AG20443 (cell line): ENCODE measurements at places on chromosomes 2 and 18.

GRCh38 chr2:30110773-30111172 is 36.0 kb upstream of the YPEL5 start:
- DNase-seq, result no peak

- DNase-seq, result no peak
These were observed 24.1 kb downstream of the FAM228B start for GRCh38 chr2:24147364-24147763.

DNA sequence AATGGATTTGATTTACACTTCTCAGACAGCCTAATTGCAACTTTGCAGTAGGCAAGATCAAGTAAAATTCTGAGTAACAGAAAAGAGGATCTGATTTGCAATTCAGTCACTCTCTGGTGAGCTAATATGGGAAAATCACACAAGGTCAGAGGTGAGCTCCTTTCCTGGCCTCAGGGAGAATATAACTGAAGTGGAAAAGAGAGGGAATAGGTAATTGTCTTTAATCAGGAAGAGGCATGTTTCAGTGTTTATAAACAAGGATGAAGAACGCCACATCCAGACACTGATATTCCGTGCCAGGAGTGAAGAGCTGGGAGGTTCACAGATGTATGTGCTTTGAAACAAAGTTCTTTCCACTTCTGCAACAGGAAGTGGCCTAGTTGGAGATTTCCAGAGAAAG is 127.1 kb downstream of the ETAA1 start:
- no peak for DNase-seq

GRCh38 chr2:144489315-144489916 is 30.5 kb downstream of the ZEB2 start:
- no peak for DNase-seq

DNA sequence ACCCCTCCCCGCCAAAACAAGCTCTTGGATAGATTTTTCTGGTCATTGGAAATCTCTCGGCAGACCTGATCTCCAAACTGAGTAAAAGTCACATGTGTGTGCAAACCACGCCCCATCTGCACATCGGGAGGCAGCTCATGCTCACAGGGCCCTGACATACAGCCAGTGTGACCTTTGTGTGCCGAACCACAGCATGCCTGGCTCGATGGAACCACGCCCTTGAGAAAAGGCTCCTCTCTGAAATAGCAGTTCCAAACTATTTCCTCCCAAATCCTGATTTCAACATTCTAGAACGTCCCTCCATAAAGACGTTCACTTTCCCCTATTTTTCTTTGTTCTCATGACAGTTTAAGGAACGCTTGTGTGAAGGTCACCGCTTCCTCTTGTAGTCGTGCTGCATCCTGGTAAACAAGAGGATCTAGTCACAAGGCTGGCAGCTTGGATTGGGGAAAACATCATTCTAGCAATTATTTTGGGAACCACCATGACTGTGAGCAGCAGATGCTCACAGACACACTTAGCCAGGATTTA is 59.3 kb upstream of the MAP4K4 start:
- DNase-seq, result no peak

- DNase-seq, result no peak
These were observed 10.7 kb upstream of the CD226 start for GRCh38 chr18:69958422-69958821.

GRCh38 chr2:238203973-238204683 is 633 bp upstream of the ILKAP start:
- DNase-seq, result no peak

GRCh38 chr2:198316852-198317396 is 512.5 kb downstream of the PLCL1 start:
- DNase-seq, result no peak

- DNase-seq, result no peak
These were observed 896.7 kb upstream of the ZEB2 start for GRCh38 chr2:145416640-145417039.
